ENCODE measurements at places on chromosomes 16 and 17. TPM values are rescaled to one million over a fixed set of nuclear protein-coding genes. Genes with fewer than 3 reads are reported as not detected.

Gene GINS3
- polyA plus RNA-seq: 0.89 TPM

GRCh38 chr16:27346819-27347218 lies 33.0 kb downstream of the IL4R start:
- H3K27ac ChIP-seq: no peak overlapping the region
- H3K36me3 ChIP-seq: peaks cover 36% of the 10 kb centered on the region
- H3K27me3 ChIP-seq: no peaks in the 10 kb centered on the region
- no peaks in the 10 kb centered on the region for H3K4me1 ChIP-seq

DNA sequence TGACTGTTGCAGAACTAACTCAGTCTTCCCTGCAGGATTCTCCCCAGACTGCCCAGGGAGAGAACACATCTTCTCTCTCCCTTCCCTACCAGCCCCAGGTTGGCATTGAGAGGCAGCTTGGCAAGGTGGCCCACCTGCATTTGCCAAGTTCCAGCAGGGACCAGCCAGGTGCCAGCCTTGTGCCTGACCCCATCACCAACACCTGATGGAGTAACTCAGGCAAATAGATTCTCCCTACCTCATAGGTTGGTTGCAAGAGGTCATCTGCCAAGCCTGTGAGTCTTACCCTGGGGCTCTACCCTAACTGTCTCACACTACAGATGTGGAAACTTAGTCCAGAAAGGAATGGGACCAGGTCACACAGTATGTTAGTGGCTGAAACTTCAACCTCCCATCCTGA lies 20.4 kb downstream of the BEAN1 start:
- no peaks in the 10 kb centered on the region for H3K36me3 ChIP-seq
- H3K4me3 ChIP-seq: no peak overlapping the region
- H3K27me3 ChIP-seq: no peaks in the 10 kb centered on the region
- no peaks in the 10 kb centered on the region for H3K4me1 ChIP-seq

Gene TRPV3
- 0.38 TPM for polyA plus RNA-seq

Gene TSNAXIP1
- polyA plus RNA-seq: 0.65 TPM

DNA sequence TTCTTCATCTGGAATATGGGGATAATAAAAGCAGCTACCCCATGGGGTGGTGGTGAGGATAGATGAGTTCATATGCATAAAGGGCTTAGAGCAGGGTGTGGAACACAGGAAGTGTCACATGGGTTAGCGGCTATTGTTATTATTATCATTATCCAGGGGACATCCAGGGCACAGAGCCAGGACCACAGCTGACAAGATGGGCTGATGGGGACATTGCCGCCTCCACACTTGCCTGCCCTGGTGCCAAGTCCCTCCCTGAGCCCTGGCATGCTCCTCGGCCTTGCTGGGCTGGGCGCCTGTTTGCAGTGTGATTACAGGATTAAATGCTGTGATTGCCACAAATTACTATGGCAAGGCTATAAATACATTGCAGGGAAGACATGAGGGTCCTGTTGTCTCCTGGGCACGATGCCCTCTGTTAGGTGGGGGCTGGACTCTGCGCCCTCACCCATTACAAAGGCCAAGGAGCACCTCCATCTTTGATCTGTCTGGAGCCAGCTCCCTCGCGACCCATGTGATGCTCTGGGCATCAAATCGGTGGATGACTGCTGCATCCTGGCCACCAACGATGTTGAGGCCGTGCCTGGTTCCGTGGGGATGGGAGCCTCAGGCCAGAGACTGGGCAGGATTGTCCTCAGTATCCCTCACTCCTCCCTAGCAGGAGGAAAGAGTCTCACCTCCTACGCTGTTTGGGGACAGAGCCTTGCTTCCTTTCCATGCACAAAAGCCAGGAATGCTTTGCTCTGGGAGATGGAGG lies 43.2 kb downstream of the PIMREG start:
- no peaks in the 10 kb centered on the region for H3K4me1 ChIP-seq
- H3K36me3 ChIP-seq: no peaks in the 10 kb centered on the region
- no peak for DNase-seq
- peaks cover 5% of the 10 kb centered on the region for H3K27me3 ChIP-seq
- no peak overlapping the region for H3K4me3 ChIP-seq

Gene ABCC11
- 0.12 TPM for polyA plus RNA-seq

DNA sequence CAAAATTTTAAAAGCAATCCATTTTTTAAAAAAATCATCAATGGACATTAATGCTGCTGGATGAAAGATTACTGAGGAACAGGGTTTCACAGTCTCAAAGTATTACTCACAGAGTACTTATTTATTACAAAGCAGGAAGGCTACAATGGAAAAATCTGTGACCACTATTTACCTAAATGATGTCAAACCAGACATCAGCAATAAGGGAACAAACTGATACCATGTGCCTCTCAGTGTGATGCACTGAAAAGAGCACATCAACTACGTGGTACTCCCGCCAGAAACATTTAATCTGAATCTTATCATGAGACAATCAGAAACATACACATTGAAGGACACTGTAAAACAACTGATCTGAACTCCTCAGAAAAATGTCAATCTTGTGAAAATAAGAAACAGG lies 124.2 kb downstream of the PARN start:
- H3K36me3 ChIP-seq: no peaks in the 10 kb centered on the region
- DNase-seq: no peak
- peaks cover 75% of the 10 kb centered on the region for H3K4me1 ChIP-seq
- no peak overlapping the region for H3K4me3 ChIP-seq
- peak overlapping the region; percentile 63 for H3K27ac ChIP-seq
- H3K27me3 ChIP-seq: no peaks in the 10 kb centered on the region

- H3K27ac ChIP-seq: no peak overlapping the region
- no peak for DNase-seq
- no peak overlapping the region for H3K4me3 ChIP-seq
- no peaks in the 10 kb centered on the region for H3K27me3 ChIP-seq
- no peaks in the 10 kb centered on the region for H3K4me1 ChIP-seq
Observed at GRCh38 chr17:50189550-50190292, 11.7 kb downstream of the COL1A1 start.

DNA sequence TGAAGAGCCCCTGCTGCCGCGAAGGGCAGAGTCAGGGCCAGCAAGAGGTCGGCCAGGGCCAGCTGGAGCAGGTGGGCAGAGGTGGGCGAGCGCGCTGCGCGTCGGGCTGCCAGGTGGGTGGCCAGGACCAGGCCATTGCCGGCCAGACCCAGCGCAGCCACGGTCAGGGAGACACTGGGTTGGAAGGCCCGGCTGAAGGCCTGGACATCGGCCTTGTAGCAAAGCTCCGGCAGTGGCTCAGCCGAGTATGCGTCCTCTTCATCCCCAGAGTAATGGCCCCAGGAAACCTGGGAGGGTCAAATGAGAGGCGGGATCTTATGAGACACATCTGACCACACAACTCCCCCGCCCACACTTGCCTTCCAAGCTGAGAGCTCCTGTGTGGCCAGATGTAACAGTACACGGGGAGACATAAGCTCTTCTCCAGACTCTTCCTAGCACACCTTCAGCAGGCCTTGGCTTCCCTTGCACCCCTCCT lies 1.3 kb downstream of the CCR10 start:
- peaks cover 45% of the 10 kb centered on the region for H3K4me1 ChIP-seq
- H3K36me3 ChIP-seq: no peaks in the 10 kb centered on the region
- H3K4me3 ChIP-seq: peak overlapping the region; percentile 96
- peak; percentile 69 for DNase-seq
- no peaks in the 10 kb centered on the region for H3K27me3 ChIP-seq

DNA sequence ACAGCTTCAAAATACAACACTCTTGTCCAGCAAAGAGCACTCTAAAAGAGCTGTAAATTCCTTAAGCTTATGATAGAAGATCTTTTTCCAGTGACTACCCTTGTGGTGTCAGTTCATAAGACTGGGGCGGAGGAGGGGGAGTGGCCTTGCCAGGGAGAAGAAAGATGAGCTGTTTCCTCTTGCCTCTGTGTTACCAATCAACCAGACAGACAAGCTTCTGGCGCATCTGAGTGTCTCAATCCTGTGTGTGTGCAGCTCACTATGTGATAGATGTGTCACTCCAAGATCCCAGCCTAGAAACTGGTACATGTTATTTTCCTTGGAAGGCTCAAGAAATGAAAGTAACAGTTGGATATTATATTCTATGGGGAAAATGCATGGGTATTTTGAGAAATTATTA lies 167.4 kb upstream of the CACNG3 start:
- H3K4me1 ChIP-seq: no peaks in the 10 kb centered on the region
- no peak overlapping the region for H3K27ac ChIP-seq
- no peaks in the 10 kb centered on the region for H3K36me3 ChIP-seq

Gene NTN3
- polyA plus RNA-seq: not detected

GRCh38 chr17:46977348-46977747 lies 1.7 kb downstream of the RPRML start:
- no peak for DNase-seq
- no peaks in the 10 kb centered on the region for H3K27me3 ChIP-seq
- no peak overlapping the region for H3K27ac ChIP-seq

DNA sequence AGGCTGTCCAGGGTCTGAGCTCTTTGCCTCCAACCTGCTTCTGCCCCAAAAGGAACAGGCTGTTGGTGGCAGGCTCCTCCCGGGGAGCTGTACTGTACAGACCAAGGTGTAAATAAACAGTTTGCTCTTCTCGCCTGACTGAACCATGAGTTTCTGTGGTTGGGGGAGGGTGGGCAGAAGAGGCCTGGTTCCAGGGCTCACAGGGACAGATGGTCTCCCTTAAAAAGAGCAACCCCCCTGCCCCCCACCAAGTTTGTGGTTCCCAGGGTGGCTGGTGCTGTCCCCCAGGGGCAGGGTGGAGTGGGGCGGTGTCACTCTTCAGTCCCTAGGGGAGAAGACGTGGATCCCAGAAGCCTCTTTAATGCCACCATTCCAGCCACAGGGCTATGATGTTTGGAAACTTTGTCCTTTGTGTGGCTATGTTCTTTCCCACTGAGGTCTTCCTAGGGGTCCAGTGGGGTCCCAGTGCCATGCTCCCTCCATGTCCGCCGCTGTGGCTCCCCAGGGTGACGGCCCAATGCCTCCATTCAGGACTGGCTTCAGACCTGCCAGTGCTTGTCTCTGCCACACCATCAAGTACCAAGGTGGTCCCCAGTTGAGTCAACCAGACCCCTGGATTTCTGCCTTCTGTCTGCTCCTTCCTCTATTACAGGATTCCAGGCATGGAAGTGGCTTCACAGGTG lies 146.7 kb downstream of the RAB11FIP4 start:
- no peaks in the 10 kb centered on the region for H3K27me3 ChIP-seq
- H3K4me1 ChIP-seq: no peaks in the 10 kb centered on the region
- no peak overlapping the region for H3K27ac ChIP-seq
- H3K36me3 ChIP-seq: no peaks in the 10 kb centered on the region
- no peak for DNase-seq

- H3K4me3 ChIP-seq: no peak overlapping the region
- no peaks in the 10 kb centered on the region for H3K36me3 ChIP-seq
- DNase-seq: no peak
- peaks cover 5% of the 10 kb centered on the region for H3K4me1 ChIP-seq
- no peak overlapping the region for H3K27ac ChIP-seq
Observed at GRCh38 chr16:75423723-75424104, 9.6 kb downstream of the CFDP1 start.

- DNase-seq: no peak
- no peak overlapping the region for H3K27ac ChIP-seq
- peaks cover 41% of the 10 kb centered on the region for H3K36me3 ChIP-seq
- no peaks in the 10 kb centered on the region for H3K27me3 ChIP-seq
Observed at GRCh38 chr17:39916918-39917317, 1.5 kb downstream of the GSDMB start.

- peaks cover 6% of the 10 kb centered on the region for H3K4me1 ChIP-seq
- no peaks in the 10 kb centered on the region for H3K36me3 ChIP-seq
- no peak for DNase-seq
- H3K4me3 ChIP-seq: no peak overlapping the region
Observed at GRCh38 chr17:51618476-51618875, 358.1 kb downstream of the UTP18 start.

DNA sequence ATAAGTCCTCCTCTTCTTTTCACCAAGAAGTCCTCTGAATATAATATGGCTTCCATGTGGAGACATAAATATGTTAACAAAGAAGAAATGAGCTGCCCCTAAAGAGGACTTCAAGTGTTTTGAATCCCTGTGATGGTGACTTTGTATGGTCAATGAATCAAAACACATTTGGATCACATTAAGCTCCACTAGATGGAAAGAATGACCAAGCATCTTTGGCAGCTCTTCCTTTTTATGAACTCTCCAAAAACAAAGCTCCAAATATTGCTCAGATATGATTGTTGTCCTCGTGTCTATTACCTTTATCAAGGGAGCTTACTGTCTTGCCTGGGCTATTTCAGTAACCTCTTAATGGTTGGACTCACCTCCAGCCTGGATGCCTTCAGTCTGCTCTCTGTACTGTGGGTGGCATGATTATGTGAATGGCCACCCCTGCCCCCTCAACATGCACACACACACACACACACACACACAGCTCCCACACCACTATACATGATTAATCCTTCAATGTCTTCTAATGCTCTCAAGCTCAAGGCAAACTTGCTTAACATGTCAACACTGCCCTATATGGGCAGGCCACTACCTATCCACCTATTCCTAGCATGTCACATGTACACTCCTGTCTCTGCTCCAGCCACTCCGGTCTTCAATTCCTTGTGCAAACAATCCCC lies 346.6 kb upstream of the SALL1 start:
- H3K4me1 ChIP-seq: no peaks in the 10 kb centered on the region
- H3K4me3 ChIP-seq: no peak overlapping the region
- H3K27me3 ChIP-seq: no peaks in the 10 kb centered on the region
- H3K36me3 ChIP-seq: no peaks in the 10 kb centered on the region
- no peak for DNase-seq
- no peak overlapping the region for H3K27ac ChIP-seq

DNA sequence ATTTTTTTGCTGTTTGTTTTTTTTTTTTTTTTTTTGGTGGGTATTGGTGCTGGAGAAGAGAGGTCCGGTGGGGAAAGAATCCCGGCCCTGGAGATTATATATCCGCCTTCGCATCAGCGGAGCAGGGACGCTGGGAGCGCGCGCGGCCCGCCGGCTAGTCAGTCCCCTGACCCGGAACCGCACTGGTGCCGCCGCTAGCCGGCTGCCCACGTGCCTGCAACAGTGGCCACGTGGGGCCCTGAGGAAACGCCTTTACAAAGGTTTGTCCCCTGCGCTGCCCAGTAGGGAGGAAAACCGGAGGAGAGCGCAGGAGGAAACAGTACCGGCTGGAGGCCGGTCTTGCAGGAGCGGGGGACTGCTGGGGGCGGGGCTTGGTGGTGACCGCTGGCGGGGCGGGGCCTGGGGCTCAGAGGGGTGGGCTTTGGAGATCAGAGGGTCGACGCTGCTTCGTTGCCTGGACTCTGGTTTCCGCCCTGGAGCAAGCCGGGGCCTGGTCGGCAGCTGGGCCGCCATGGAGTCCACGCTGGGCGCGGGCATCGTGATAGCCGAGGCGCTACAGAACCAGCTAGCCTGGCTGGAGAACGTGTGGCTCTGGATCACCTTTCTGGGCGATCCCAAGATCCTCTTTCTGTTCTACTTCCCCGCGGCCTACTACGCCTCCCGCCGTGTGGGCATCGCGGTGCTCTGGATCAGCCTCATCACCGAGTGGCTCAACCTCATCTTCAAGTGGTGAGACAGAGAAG lies at the start of gene G6PC3:
G6PC3 (plus strand) TSS at position 281 of the 743 bp plus-strand sequence; CDS start at position 512, 231 bp downstream.
- H3K4me1 ChIP-seq: peaks cover 27% of the 10 kb centered on the region
- H3K27me3 ChIP-seq: no peaks in the 10 kb centered on the region
- H3K36me3 ChIP-seq: peaks cover 16% of the 10 kb centered on the region
- H3K4me3 ChIP-seq: peak within 1 kb of the TSS; percentile 87
- peak; percentile 97 for DNase-seq

All from psoas muscle (tissue), 8 donors.